ENCODE measurements at places on chromosomes 7 and 10.

- no peak for DNase-seq
These were observed 107.9 kb upstream of the GNAI1 start for GRCh38 chr7:80026766-80027165.

- DNase-seq = no peak
These were observed 177.7 kb downstream of the SH3PXD2A start for GRCh38 chr10:103677486-103678177.

GRCh38 chr10:78547397-78547796 lies 513.7 kb downstream of the RPS24 start:
- DNase-seq = no peak

DNA sequence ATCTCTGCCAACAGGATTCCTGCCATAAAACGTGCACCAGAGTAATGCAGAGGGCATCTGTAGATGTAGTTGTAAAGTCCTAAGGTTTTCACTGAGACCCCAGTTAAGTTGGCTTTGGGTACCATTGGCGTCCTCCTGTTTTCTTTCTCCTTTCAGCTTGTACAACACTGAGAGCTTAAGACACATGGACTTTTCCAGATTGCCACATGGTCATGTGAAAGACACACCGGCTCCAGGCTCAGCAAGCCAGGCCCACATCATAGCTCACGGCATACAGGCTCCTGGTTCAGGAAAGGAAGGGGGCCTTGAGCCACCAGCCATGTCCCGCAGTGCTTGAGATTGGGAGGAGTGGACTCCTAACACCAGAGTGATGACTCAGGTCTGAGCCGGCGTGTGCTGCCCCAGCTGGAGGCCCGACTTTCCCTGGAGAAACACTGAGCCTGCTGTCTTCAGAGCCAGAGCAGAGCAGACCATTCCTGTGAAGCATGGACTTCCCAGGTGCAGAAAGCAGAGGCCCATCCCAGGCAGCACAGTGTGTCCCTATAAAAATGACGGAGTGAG lies 252.7 kb downstream of the PRPF18 start:
- no peak for DNase-seq

DNA sequence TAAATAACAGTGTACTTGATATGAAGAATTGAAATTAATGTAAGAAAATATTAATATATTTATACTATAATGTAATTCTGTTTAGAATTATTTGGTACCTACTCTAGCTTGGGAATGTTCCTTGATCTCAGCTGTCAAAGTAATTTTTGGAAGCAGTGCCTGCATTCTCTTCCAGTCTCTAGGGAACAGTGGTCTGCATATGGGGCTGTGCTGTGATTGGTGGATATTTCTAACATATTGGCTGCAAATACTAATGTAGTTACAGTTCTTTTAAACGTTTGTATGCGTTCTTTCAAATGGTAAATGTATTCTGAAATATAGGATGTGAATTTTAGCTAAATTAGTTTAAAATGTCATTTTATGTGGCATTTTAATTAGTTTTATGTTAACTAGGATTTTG lies 87.2 kb downstream of the PHF14 start:
- no peak for DNase-seq

- no peak for DNase-seq
These were observed 21.2 kb downstream of the MBL2 start for GRCh38 chr10:52751337-52751736.

DNA sequence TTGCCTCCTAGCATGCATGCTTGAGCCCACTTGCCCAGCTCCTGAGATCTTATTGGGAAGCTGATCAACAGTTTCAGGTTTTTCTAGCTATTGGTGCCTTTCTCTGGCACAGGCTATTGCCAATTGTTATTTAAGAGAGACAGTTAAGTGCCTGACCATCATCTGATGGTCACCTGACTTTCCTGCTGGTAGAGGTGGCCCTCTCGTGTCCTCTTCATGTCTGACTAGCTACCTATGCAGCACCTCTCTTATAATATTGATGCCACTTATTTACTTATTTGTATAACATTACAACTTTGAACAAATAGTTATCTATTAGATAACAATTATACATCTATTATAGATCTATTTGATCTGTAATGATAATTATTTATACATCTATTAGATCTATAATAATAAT lies 205.9 kb upstream of the SEMA3D start:
- DNase-seq = no peak

Measured in stimulated activated CD4-positive, alpha-beta T cell treated with anti-CD3 and anti-CD28 coated beads, Interleukin-2, amount 100 ng/mL, for 48 hours (primary cell).